ENCODE measurements at places on chromosomes 2 and 18. TPM values are rescaled to one million over a fixed set of nuclear protein-coding genes. Genes with fewer than 3 reads are reported as not detected.

GALNT13 gene
- 9.9 TPM for total RNA-seq

PROM2 gene
- 0.06 TPM for total RNA-seq

NFU1 gene
- 50.5 TPM for total RNA-seq

HPCAL1 gene
- total RNA-seq, result 152 TPM

SERPINB3 gene
- total RNA-seq, result 0.12 TPM

CPO gene
- not detected for total RNA-seq

ARHGAP28 gene
- 0.07 TPM for total RNA-seq

ARHGAP25 gene
- total RNA-seq, result 0.19 TPM

CACNB4 gene
- total RNA-seq, result 0.13 TPM

MOGAT1 gene
- total RNA-seq, result not detected

UGT1A3 gene
- total RNA-seq, result not detected

SPP2 gene
- total RNA-seq, result not detected

CAD gene
- total RNA-seq, result 67.5 TPM

SCYGR2 gene
- total RNA-seq, result not detected

B3GNT7 gene
- total RNA-seq, result 2.0 TPM

CCDC74B gene
- 4.4 TPM for total RNA-seq

GAL3ST2 gene
- total RNA-seq, result 0.34 TPM

SERPINB11 gene
- not detected for total RNA-seq

FSIP2 gene
- total RNA-seq, result not detected

POMC gene
- not detected for total RNA-seq

DNAJC5G gene
- not detected for total RNA-seq

TACR1 gene
- 0.13 TPM for total RNA-seq

PAX8 gene
- 0.80 TPM for total RNA-seq

ERBB4 gene
- total RNA-seq, result not detected

CXCR1 gene
- not detected for total RNA-seq

FEV gene
- not detected for total RNA-seq

REL gene
- 3.6 TPM for total RNA-seq

DPP10 gene
- not detected for total RNA-seq

LIMS4 gene
- 0.29 TPM for total RNA-seq
